ENCODE measurements at places on chromosomes 12 and 14.

GRCh38 chr12:25793196-25793595, 165.3 kb upstream of the RASSF8 start:
- DNase-seq, result no peak

DNA sequence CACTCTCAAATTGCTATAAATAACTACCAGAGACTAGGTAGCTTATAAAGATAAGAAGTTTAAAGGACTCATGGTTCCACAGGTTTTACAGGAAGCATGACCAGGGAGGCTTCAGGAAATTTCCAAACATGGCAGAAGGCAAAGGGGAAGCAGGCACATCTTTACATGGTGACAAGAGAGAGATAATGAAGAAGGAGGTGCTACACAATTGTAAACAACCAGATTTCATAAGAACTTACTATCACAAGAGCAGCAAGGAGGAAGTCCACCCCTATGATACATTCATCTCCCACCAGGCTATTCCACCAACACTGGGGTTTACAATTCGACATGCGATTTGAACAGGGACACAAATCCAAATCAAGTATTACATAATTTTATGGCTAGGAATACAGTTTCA, 257.7 kb downstream of the BTG1 start:
- no peak for DNase-seq

GRCh38 chr12:54134850-54135249, 53.9 kb downstream of the SMUG1 start:
- DNase-seq, result no peak

- no peak for DNase-seq
Measured at GRCh38 chr12:71999795-72000194, 61.1 kb downstream of the TPH2 start.

- DNase-seq, result no peak
Measured at GRCh38 chr12:1741154-1741949, 50.5 kb downstream of the ADIPOR2 start.

GRCh38 chr12:46219877-46220655, 48.8 kb downstream of the SLC38A1 start:
- no peak for DNase-seq

DNA sequence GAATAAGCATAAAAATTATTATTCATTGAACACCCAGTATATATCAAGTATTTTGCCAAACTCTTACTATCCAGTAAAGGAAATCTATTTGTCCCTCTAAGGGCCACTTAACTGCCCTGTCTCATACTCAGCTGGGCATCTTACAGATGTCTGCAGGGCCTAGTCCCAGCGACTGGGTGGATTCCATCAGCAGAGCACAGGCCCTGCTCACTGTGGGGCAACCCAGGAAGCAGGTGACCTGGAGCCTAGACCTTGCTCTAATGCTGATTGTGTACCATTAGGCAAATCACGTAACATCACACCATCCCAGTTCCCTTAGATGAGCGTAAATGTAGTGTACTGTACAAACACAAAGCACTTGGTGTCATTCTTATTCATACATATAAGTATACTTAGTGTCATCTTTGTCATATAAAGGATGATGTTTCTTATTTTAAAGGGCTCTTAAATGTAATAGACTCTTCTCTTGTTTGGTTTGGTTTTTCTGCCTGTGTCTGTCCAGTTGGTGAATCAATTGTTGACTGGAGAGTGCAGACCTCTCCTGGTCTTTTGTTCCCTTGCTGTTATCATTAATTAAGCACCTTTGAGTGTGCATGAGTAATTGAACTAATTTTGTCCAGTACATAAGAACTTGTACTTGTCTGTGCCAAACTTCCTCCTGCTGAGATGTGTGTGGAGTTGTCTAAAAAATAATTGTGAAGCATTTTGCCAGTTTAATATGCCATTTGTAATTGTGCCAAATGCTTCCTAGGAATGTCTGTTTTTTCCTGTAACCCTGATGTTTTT, 49.3 kb downstream of the RAB35 start:
- no peak for DNase-seq

GRCh38 chr14:89927186-89927865, 27.2 kb downstream of the EFCAB11 start:
- DNase-seq, result no peak

- no peak for DNase-seq
Measured at GRCh38 chr12:124454352-124454725, 113.1 kb downstream of the NCOR2 start.

DNA sequence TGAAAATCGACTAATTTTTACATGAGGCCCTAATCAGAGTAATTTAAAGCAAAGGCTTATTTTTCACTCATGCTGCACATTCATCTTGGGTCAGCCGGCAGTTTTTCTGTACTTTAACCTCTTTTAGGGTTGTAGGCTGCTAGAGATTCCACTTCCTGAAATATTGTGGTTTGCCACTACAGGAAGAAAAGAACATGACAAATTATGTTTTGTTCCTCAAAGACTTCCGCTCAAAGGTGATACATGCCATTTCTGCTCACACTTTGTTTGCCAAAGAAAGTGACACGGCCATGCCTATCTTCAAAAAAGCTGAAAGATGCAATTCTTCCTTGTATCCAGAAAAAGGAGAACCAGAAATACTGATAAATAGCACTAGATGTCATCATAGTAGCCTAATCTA, 183.4 kb upstream of the PPFIA2 start:
- no peak for DNase-seq

GRCh38 chr14:41773536-41774279, 167.0 kb downstream of the LRFN5 start:
- no peak for DNase-seq

DNA sequence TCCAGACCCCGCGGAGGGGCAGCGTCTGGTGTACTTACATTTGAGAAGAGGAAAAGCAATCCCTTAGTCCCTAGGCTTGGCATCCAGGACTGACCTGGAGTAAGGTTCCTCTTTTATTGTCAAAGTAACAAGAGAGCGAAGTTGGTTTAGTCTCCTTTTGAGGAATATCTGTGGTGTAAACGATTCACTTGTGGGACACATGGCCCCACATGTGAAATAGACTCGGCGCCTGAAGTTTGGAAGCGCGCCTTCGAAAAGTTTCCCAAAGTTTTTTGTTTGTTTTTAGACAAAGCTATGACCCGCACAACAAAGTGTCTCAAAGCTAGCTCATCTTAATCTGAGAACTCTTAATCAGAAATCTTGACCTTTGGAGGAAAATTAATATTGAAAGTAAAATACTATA, 744 bp downstream of the STYX start:
- no peak for DNase-seq

- no peak for DNase-seq
Measured at GRCh38 chr12:124073356-124074035, 100.5 kb downstream of the ZNF664 start.

GRCh38 chr12:22014783-22015144, 31.3 kb upstream of the CMAS start:
- no peak for DNase-seq

DNA sequence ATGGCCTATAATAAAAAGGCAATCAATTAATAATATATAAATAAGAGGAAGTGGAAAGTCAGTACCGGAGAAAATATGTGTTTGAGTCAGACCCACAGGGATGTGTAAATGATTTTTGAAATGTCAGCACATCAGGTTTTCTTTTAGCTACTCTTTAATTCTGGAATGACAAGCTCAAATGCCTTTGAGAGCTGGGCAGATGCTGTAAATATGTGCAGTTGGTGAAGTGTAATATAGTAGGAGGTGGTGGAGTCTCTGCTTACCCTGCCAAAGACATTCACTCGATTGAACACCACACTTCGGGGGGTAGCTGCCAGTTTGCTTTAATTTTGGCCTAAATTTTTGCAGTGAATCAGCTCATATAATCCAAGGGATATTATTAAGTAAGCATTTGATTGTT, 93.0 kb downstream of the PLEKHA5 start:
- DNase-seq, result no peak

DNA sequence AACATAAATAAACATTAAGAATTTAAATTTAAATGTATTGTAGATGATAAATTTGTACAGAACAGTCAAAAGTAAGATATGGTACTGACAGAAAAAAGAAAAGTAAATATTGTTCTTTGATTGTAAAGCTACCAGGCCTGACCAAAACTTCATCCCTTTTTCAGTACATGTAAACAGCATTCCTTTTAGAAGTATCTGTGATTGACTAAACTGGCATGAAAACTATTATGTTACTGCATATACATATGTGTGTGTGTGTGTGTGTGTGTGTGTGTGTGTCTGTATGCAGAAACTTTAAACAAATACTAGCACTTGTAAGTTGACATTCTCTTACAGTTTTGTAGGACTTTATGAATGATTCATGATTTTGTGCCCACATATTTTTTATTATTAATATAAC, 270.9 kb downstream of the C12orf50 start:
- DNase-seq, result no peak

DNA sequence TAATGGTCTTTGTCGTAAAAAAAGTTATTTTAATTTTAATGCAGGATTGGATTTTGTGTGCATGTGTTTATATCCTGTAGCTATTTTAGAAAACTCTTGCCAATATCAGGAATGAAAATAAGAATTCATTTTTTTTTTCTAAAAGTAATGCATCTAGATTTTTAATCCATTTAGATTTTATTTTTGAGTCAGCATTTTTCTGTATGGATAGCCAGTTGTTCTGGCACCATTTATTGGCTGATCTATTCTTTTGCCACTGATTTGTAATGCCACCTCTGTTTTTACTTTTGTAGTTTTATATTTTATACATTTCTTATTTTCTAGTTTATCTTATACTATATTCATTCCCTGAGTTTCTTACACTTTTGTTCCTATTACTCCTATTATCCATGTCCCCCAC, 343.0 kb downstream of the FOXG1 start:
- no peak for DNase-seq

GRCh38 chr14:94769391-94770250, at the start of gene GSC:
Gene GSC, minus strand, starts transcription at chr14:94770113. Its CDS starts 98 bp downstream, at chr14:94770015.
- peak; percentile 82 for DNase-seq
